CD4-positive, alpha-beta T cell treated with Interferon gamma for 1 hour (primary cell): ENCODE measurements at places on chromosomes 5 and 9.
A peak's percentile ranks its signal among the peaks of the same experiment; 100 is the strongest.

DNA sequence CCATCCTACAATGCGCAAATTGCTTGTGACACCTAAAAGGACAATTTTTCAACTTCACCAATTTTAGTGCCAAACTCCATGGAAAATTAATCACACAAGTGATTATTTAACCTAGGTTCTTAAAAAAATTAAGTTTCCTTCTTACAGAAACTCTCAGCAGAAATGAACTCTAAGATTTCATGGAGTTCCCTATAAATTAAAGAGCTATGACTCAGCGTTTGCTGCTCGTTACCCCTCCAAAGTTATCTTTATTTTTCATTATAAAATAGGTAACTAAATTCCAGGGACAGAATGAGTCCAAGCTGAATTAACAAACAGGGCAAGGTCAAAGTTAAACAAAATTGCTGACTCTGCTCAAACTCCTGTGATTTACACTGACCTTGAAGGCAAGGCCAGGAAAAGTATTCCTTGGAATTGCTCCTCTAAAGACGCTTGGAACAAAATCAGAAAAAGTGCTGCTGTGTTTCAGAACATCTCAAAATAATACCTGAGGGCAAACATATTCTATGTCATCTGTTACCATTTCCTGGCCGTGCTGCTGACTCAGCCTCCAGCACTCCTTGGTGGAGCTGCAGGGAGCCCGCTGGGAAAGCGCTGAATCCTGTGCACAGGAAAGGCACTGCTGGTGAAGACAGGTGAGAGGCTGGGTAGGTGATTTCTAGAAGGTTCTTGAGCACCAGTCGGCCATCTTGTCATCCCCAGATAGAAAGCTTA is 2.5 kb upstream of the CMBL start:
- DNase-seq = no peak

- no peak for DNase-seq
These were observed 175.1 kb upstream of the MAP1B start for GRCh38 chr5:71932131-71932654.

- no peak for DNase-seq
These were observed 379.5 kb downstream of the CDH18 start for GRCh38 chr5:19608444-19609002.

- no peak for DNase-seq
These were observed 9.3 kb upstream of the TEX48 start for GRCh38 chr9:114691046-114691955.

DNA sequence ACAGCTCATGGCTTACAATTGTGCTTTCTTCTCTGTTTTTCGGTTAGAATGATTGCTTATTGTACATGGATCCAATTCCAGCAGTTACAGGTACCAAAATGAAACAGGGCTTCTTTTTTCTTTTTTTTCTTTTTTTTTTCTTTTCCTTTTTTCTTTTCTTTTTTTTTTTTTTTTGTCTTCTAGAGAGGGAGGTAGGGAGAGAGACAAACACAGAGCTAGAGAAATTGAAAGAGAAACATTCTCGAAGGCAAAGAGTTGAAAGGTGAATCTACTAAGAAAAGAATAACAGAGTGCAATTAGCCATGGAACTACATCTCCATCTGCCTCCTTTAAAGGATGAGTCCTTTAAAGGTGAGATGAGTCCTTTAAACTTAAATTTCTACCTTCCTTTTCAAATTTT is 1.0 kb upstream of the EDIL3 start:
- DNase-seq = no peak

- no peak for DNase-seq
These were observed 306.4 kb upstream of the PAPPA start for GRCh38 chr9:115847216-115847615.

- no peak for DNase-seq
These were observed 16.5 kb downstream of the HBEGF start for GRCh38 chr5:140329739-140330481.

GRCh38 chr9:110650261-110650660 is 18.3 kb upstream of the MUSK start:
- DNase-seq = no peak

DNA sequence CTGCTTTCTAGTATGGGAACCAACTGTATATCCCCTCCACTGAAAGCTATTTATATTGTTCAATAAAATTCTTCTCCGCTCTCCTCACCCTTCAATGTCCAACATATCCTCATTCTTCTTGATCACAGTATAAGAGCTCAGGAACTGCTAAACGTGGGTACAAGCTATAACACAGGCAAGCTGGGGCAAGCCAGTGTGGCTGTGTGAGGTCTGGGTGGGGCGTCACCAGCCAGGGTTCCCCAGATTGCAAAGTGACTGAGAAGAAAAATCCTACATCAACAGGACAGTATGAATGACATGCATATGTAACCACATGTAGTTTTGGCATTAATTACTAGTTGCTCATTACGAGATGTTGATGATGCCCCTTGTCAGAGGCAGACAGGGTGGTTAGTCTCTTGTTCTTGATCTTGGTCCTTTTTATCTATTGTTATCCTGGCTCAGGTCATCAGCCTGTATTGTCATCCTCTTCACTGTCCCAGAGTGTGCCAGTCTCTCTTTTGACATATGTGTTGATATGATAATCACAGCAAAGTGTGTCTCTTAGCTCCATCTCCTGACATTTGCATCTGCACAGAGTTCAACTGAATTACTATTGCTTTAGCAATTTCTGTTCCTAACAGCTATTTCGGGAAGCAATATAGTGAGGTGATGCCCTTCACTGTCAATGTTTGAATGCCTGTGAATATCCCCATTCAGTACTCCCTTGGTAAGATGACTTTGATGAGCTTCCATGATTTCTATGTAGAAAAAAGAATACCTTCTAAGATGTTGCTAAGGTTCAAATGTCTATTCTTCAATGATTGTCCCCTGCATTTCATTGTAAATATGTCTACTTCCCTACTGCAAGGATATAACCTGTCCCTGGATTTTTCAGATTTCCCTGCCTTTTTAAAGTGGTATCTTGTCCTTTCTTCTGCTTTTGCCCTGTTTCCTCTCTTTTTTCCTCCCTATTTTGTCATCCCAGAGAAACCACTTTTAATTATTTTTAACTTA is 140.3 kb downstream of the MAT2B start:
- no peak for DNase-seq

DNA sequence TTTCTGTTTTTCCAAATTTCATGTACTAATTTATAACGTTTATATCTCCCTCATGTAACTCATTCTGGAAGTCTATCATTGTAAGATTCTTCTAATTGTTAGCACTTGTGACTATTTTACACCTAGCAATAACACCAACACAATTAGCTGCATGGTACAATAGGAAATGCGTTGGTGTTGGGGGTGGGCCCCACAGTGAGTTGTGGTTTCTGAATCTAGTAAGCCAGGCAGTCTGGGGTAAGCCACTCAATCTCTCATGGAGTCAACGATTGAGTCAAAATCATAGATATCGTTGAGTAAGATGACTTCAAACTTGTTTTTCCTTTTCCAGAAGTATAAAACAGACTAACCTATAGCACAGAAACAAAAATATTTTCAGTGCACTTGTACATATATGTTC is 30.0 kb downstream of the IRX1 start:
- DNase-seq = no peak

GRCh38 chr5:39283231-39283818 is 64.0 kb upstream of the FYB1 start:
- peak; percentile 54 for DNase-seq
